ENCODE measurements at places on chromosomes 3 and 15.

DNA sequence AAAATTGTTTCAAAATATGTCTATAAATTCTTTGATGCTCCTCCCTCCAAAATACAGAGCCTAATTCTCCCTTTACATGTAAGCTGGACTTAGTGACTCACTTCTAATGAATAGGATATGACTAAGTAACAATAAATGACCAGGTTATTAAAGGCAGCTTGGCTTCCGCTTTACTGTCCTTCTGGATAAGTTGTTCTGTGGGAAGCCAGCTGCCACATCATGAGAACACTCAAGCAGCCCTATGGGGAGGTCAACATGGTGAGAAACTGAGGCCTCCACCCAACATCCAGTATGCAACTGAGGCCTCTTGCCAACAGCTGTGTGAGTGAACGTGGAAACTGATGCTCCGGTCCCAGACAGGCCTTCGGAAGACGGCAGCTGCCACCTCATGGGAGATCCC, 247.3 kb upstream of the CHRM5 start:
- no peak for DNase-seq

- DNase-seq, result no peak
Observed at GRCh38 chr15:91928675-91929074, 75.2 kb downstream of the SLCO3A1 start.

GRCh38 chr15:73228128-73228646, 140.6 kb downstream of the HCN4 start:
- no peak for DNase-seq

DNA sequence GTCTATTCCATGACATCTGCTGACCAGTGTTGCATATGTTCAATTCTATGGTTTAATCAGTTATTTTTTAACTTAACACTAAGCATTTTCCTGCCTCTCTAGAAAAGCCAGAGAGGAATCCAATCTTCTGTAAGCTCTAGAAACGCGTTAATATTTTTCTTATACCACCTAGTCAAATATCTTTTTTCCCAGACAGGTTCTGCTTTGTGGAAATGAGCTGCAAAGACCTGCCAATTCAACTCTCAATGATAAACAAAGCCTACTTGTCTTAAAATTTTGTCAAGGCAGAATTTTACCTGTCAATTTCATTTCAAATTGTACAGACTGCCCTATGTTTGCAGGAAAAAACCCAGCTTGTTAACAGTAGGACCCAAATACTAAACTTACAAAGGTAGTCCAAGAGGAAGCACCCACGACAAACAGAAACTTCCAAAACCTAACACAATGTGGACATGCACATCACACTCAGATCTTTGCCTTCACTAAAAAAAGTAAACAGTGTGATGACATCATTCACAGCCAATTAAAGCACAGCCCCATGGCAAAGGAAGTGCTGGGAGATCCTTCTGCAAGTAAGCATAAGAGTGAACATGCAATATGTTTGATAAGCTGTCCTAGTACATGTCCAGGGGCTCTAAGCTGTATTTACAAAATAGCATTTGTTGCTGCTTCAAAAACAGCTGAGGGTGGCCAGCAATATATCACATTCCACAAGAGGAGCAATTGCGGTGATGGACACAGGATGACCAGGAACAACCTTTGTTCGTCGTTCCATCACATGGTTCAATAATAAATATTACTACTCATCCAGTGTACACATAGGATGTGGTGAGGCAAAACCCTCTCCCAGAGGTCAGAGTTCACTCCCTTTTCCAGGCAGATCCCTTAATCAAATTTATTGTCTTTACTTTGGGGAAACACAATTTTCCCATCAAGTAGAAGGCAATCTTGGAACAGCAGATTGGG, 139.4 kb upstream of the TSC22D2 start:
- no peak for DNase-seq

DNA sequence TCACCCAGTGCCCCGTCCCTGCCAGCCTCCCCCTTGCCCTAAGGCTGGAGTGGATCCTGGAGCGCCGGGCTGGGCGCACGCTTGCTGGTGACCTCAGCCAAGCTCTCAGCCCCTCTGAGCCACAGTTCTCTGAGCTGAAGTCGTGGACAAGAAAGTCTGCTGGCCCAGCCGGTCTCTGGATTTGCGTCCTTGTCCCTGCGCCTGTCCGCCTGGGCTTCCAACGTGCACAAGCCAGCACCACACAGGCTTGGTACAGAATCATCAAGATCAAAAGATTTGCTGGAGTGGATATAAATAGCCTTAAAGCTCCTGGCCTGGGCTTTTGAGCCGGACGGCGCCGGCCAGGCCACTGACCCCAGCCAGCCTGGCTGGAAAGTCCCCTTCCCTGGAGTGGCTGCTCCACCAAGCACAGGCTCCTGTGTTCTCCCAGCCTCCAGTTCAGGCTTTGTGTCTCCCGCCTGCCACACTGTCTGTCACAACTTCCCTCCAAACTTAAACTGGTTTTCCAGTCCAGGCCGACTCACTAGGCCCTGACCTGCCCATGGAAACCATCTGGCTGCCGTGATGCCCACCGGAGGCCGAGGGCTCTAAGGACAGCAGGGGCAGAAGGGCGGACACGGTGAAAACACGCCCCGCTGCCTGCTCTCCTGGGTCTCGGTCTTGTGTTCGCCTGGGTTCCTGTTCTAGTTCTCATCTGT, 156.2 kb downstream of the NUP210 start:
- DNase-seq, result no peak

DNA sequence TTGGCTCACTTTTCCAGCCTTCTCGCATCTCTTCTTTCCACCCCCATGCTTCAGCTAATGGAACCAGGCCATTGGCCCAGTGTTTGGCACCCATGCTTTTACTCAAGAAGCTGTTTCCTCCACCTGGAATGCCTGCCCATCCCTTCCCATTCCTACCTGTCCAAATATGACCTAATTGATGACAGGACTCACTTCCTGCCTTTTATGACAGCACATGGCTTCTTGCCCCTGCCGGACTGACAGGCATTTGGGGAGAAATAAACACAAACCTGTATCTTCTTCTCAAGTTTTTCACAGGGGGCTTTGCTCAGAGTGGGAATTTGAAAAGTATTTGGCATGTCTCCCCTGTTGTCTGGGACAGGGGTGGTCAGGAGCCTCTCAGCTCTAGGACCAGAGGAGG, 120.1 kb downstream of the ABHD5 start:
- no peak for DNase-seq
